ENCODE measurements at places on chromosomes 16 and 17.

DNA sequence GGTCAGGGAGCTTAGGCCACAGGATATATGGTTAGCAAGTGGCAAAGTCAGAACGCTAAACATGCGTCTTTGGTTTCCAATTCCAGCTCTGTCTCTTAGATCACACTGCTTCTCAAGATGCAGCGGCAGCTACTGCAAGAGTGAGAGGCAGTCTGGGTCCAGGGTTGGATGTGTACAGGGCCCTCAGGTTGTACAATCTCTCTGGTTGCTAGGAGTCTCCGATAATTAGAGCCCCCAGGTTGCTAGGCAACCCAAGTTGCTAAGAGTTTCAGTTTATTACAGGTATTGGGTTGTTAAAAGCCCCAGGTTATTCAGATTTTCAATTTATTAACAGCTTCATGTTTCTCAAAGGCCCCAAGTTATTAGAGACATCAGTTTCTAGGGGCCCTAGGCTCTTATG is 15.5 kb upstream of the SPACA3 start:
- no peak for DNase-seq

DNA sequence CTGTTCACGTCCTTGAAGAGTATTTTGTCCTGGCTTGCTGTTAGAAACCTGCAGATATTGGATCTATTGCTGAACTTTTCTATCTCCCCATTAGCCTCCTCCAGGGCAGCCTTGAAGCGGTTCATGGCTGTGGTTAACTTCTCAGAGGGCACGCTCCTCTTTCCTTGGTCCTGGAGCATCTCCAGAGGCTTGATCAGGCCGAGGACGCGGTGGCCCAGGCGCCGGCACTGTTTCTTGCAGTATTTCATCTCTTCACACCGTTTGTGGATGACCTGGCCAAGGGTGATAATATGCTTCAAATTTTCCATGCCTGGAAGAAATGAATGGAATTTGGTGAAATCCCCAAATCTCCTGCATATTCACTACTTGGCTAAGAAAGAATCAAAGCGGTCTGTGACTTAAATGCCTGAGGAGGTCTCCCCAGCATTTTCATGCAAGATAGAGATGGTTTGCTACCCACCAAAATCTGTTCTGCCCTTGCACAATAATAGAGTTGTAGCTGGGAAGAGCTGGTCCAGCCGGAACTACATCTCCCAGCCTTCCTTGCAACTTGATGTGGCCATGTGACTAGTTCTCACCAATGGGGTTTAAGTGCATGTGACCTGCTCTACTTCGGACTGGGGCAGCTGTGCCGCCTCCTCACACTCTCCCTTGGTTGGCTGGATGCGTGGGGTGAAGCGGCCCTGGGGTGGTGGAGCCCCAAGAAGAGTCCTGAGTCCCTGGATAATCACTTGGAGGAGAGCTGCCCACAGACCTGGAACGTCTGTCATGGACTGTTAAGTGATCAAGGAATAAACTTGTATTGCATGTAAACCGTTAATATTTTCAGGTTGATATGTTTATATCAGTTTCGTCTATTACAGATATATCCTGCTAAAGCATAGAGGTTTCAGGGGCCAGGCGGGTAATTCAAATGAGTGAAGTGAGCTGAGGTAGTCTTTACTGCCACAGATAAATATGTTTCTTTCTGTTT is 4.9 kb downstream of the MLKL start:
- DNase-seq, result peak; percentile 56

- no peak for DNase-seq
Measured at GRCh38 chr17:57370037-57370581, 113.8 kb downstream of the MSI2 start.

DNA sequence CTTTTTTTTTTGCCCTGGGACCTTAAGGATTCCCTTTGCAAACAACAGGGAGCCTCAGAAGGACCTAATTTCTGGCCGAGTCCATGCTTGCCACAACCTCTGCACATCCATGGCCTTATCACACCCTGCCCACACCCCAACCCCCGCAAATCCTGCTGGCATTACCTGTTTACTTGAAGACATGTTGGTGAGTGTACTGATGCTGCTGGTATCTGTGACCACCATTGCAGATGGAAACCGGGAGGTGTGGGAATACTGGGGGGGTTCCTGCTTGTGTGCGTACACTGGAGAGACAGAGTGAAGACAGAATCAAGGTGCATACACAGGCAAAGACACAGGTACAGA is 46.0 kb downstream of the HNF1B start:
- no peak for DNase-seq

- DNase-seq, result no peak
Measured at GRCh38 chr16:72832621-72833248, 215.2 kb downstream of the ZFHX3 start.

DNA sequence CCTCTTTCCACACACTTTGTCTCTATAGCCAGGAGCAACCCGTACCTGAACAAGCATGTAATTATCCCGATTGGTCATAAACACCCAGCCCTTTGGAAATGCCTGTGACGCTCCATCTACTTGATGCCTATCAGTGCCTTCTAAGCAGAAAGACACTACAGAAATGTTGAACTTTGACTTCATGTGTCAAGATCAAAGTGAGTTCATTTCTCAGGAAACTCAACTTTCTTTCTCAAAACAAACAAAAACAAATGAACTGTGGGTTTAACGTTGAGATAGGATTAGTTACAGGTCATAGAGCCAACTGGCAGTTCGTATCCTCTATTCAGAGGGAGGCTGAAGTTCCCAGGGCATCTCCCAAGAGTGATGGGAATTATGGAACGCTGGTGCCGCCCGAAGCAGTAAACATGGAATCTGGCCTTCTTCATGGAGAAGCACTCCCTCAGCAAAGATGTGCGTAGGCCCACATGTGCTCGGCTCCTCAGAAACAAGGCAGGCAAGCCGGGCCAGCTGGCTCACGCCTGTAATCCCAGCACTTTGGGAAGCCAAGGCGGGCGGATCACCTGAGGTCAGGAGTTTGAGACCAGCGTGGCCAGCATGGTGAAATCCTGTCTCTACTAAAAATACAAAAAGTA is 9.5 kb downstream of the SLC6A4 start:
- DNase-seq, result no peak

DNA sequence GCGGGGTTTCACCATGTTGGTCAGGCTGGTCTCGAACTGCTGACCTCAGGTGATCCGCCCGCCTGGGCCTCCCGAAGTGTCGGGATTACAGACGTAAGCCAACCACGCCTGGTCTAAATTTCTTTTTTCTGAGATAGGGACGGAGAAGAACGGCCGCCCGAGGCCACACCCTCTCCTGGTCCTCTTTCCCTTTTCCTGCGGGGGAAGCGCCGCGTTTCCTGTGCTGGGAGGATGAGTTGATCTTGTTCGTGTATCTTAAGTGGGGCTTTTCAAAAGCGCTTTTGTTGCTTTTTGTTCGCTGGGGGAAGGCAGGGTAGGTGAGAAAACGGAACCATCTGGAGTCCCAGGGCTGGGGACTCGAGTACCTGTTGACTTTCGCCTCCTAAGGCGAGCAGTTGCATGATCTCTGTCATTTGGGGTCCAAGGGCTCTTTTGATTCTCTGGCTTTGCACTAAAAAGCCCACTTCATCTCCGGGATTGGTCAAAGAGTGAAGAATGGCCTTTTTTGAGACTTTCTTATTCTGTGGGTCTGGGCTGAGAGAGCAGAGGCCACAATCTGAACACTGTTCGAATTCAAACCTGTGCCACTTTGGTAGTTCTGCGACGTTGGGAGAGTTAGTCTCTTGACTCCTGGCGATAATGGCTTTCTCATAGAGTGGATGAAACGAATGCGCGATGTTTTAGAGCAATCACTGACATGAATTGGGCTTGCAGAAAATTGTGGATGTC is 1.3 kb downstream of the FUS start:
- DNase-seq, result no peak

GRCh38 chr17:42704837-42705494 is 22.6 kb downstream of the CNTNAP1 start:
- DNase-seq, result no peak

- DNase-seq, result no peak
Measured at GRCh38 chr17:15012351-15012980, 252.7 kb downstream of the PMP22 start.

DNA sequence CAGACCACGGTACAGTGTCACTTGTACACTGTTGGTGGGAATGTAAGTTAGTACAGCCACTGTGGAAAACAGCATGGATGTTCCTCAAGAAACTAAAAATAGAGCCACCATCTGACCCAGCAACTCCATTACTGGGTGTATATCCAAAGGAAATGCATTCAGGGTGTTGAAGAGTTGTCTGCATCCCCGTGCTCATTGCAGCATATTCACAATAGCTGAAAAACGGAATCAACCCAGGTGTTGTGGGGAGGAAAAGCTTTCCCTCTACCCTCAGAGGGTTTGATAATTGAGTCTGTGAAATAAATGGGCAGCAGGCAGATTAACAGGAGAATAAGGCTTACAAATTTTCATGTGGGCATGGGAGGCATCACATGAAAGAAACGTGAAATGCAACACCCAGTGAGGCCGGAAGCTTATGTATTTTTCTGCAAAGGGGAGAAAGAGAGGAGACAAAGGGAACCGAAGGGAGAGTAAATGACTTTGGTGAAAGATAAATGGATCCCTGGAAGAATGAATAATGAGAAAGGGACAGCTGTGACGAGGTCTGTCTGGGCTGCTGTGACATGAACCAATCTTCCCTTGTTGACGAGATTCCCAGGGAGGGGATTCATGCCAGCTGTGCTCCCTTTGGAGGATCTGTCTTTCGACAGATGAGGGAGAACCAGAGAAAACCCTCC is 106.2 kb downstream of the KCNJ12 start:
- DNase-seq, result no peak

DNA sequence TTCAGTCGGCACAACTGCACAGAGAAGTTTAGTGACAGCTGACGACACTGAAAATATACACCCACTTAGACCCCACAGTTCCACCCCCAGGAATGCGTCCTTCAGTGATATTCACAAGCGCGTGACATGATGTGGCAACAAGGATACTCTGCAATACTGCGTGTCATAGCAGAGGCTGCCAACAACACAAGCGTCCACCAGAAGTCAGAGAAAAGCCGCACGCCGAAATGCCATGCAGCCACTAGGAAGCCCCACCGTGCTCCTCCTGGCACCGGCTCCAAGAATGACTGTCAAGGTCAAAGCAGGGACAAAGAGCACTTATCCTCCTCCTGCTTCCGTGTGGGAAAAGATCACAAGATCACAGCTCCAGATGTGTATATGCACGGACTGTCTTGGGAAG is 3.5 kb downstream of the ATP2A3 start:
- no peak for DNase-seq

- no peak for DNase-seq
Measured at GRCh38 chr16:9139965-9140364, 48.5 kb downstream of the HAPSTR1 start.

- no peak for DNase-seq
Measured at GRCh38 chr16:77157346-77158058, 33.5 kb upstream of the MON1B start.

DNA sequence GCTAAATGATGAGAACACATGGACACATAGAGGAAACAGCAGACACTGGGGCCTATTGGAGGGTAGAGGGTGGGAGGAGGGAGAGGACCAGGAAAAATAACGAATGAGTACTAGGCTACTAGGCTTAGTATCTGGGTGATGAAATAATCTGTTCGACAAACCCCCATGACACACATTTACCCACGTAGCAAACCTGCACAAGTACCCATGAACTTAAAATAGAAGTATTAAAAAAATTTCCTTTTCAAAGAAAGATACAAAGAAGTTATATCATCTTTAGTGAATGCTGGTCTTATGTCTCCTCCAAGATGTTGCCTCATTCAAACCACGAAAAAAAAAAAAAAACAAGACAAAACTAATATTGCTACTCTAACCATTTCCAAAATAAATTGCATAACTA is 31.7 kb downstream of the MBTD1 start:
- no peak for DNase-seq

DNA sequence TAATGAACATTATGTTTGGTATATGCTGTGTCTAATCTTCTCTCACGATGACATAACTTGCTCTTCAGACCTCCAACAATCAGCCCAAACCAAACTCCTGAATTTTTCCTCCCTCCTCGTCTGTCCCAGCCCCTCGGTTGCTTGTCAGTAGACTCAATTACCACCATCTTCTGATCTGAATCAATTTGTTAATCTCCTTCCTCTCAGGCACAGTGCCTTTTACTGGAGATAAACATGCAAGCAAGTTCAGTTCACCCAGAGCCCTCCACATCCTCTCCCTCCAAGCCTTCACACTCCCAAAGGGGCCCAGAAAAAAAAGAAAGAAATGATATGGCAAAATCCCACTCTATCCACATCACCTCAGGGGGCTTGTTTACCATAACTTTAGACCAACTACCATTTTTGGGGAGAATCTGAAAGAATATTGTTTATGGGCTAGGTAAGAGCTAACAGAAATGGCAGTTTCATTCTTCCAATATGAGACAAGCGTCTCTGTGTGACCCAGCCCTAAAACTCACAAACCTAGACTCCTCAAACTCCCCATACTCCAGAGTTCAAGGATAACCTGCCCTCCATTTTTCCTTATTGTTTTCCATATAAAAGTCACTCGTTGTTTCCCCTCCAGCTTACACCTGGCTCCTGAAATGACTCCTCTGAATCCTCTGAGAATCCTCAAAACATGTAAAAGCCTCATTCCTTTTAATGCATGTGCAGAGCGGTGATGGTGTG is 1.5 kb downstream of the TEX2 start:
- no peak for DNase-seq

- no peak for DNase-seq
Measured at GRCh38 chr16:77843405-77843804, 55.0 kb downstream of the VAT1L start.

GRCh38 chr17:34667656-34668055 is 88.3 kb downstream of the TMEM132E start:
- DNase-seq, result no peak

DNA sequence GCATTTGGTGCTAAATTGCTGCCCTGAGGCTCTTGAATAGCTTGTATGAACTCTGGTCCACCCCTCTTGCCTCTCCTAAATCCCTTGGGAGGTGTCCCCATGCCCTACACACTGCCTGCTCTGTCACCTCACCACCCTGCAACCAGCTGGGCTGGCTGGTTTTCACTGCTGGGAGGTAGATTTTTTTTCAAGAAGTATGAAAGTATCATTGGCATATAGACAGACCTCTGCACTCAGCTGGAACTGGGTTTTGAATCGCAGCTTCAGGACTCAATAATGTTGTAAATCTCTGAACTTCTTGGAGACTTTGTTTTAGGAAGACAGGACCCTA is 184.9 kb downstream of the MSI2 start:
- no peak for DNase-seq
